ENCODE measurements at places on chromosomes 2 and 18. TPM values are rescaled to one million over a fixed set of nuclear protein-coding genes. Genes with fewer than 3 reads are reported as not detected.
A peak's percentile ranks its signal among the peaks of the same experiment; 100 is the strongest.

DNA sequence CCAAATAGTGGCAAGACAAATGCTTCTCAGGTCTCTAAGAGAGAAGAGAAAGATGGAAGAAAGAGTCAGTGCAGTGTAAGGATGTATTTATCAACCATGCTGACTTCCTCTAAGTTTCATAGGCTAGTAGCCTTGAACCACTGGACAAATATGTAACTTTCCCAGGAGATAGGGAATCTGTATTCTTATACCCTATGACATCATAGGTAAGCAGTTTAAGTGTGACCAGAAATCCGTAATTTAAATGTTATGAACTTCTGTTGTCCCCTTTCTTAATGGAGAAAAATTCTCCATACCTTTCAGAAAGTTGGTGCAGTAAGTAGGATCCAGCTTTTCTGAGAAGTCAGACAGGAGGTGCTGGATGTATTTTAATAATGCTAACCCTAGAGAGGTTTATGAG, 256.2 kb downstream of the LNPK start:
- DNase-seq: no peak

DNA sequence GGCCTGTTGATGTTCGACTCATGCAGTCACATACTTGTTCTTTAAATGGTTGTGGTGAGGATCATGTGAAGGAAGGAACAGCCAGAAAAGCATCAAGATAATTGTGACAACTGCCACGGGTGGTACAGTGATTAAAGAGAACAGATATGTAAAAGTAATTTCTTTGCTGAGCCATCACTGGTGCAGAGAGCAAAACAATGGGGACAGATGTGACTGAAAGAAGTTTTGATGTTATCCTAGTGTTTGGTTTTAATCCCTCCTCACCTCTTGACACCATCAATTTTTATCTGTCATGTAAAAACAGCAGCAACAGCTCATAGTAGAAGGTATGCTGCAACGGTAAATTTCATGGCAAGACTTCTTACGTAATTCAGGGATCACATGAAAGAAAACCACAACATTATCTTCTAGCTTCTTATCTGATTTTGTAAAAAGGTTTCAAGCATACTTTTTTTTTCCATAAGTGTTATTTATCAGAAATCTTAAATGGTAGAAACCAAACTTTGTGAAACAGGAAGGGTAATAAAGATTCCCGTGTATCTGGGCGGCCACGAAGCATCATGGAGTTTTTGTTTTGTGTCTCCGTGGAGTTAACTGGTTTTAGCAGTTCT, 65.2 kb downstream of the PLCL1 start:
- DNase-seq: no peak

DNA sequence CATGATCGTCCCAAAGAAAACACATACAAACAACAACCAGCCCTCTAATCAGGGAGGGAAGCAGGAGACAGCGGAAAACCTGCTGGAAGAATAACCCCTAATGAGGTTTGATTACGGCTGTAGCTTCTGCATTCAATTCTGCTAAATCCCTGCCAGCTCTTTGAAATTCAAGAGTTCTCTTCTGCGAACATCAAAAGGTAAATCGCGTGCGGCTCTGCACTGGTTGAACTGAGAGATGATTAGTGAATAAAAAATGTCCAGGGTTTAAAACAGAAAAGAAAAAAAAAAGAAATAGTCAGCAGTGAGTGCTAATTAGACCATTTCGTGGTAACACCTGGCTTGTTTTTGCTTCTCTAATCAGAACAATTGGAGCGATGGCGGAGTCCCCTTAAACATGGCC, 153.0 kb upstream of the CAPN13 start:
- no peak for DNase-seq

- no peak for DNase-seq
Measured at GRCh38 chr2:228628682-228629081, 447.2 kb upstream of the SPHKAP start.

- DNase-seq: no peak
Measured at GRCh38 chr18:36593001-36593400, 235.8 kb downstream of the TPGS2 start.

- peak; percentile 82 for DNase-seq
Measured at GRCh38 chr2:160918906-160919503, 241.2 kb upstream of the TANK start.

GRCh38 chr2:213251618-213252017, 32.6 kb upstream of the SPAG16 start:
- DNase-seq: no peak

DNA sequence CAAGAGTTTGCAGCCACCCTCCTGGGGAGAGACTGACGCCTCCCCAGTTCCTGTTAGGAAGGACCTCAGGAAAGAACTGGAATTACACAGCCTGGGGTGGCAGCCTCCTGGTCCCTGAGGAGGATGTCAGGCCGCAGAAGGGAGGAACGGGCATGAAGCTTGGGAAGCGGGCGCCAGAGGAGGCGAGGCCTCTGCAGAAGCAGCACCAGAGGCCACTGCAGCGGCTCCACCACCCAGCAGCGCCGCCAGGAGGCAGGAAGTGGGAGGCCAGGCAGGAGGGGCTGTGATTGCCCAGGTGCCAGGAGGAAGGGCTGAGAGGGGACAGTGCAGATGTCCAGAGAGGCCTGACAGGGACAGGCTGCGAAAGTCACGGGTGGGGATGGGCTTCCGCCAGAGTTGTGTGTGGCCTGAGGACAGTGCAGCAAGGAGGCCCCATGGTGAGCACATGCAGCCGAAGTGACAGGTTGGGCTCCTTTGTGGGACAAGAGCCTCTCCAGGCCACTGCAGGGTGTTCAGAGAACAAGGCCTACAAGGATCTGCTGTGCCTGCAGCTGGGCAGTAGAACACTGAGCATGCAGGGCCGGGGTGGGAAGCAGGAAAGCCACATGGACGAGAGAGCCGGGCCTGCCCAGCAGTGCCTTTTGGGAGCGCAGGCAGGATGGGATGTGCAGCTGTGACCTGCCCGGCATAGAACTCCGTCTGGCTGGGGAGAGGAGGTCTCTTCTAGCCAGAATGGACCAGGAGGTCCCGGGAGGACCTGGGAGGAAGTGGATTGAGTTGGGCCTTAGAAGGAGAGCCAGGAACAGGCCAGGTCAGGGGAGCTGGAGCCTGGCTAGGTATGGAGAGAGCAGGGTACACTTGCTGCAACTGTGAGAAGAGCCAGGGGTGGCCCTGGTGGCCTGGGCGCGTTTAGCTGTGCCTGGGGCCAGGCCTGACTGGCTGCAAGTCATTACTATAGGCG, 39.1 kb upstream of the ALPP start:
- DNase-seq: no peak

DNA sequence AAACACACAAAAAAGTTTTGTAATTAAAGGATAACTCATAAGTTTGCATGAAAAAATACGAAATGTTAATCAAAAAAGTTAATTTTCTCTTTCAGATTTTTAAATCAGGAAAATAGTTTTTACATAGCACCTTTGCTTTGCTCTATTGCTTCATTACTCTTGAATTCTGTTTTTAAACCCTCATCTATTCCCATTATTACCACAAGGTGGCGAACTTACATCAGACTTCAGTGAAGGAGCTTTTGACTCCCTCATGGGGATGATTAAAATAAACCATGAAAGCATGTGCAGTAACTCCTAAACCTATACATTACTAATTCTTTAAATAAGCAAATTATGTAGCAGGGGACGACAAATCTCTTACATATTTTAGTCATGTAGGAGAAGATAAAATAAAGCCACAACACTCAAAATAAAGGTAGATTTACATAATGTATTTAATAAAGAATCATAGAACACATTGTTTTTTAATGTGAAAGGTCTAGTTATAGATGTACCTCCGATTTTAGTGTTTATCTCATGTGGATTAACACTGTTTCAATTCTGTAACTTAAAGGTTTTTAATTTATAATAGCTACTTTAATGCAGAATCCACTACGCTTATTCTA, 105.2 kb downstream of the NETO1 start:
- no peak for DNase-seq

DNA sequence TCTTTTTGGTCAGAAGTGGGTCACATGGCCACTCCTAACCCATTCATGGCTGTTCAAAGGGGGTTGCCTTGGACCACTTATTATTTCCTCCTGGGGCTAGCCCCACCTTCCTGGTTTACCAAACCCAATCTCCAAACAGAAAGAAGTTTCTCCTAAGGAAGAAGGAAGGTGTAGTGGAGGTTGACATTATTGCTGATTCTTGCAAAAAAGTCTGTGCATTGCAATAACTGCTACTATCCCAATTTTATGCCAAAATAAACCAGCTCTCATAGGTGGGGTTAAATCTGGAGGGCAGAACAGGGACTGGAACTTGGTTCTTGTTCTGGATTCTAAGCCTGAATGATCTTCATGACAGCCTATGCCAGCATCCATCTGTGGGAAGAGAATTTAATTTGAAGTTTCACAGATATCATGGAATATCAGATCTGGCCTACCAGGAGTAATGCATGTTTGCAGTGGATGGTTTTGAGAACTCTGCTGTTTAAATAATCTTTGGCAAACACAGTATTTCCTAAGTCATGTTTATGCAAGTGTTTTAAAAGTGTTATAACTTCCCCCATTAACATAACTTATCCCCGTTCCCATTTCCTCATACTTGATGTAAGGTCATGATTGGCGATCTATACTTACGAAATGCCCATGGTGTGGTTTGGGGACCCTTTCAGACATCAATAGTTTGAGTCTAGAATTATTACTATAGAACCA, 11.9 kb downstream of the ANXA4 start:
- no peak for DNase-seq

DNA sequence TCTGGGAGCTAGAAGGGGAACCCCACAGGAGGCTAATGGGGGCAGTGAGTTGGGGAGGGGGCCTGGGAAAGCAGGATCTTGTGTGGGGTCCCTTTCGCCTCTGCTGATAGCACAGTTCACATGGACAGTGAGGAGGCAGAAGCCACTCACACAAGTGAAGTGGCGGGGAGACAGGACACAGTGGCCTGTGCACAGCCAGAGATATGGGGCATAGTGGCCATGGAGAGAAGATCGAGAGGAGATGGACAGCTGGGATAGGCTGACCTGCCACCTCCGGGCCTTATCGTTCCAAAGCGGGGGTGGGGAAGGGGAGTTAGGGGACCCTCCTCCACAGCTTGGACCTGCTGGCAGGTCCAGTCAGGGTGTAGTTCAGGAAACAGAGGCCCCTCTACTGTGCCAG, 69.8 kb upstream of the EDAR start:
- DNase-seq: no peak

DNA sequence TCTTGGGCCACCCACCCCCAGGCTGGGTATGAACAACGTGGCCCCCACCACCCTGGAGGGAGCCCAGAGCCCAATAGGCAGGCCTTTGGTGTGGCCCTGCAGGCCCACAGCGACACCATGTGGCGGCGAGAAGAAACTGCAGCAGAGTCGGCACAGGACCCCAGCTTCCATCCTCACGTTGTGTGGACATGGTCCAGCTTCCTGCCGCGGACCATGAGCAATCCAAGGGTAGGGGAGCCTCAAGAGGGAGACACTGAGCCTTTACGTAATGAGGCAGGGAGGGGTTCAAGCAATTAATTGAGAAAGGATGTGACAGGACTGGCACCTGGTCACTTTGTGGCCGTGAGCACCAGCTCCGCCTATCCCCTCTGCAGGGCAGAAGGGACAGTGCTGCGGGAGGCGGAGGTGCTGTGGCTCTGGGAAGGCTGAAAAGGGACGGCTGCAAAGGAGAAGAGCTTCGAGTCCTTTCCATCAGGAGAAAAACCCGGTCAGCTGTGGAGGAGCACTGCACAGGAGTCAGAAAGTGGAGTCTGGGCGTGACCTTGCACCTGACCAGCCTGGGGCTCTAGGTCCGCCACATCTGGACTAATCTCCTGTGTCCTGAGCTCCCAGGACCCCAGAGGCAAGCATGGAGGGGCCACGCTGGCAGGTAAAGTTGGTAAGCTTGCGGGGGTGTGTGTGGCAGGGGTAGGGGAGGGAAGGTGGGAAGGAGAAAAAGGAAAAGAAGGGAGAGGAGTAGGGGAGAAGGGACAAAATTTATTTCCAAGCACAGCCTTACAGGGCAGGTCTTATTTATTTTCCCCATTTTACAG, 44.9 kb downstream of the TMEM37 start:
- peak; percentile 80 for DNase-seq

DNA sequence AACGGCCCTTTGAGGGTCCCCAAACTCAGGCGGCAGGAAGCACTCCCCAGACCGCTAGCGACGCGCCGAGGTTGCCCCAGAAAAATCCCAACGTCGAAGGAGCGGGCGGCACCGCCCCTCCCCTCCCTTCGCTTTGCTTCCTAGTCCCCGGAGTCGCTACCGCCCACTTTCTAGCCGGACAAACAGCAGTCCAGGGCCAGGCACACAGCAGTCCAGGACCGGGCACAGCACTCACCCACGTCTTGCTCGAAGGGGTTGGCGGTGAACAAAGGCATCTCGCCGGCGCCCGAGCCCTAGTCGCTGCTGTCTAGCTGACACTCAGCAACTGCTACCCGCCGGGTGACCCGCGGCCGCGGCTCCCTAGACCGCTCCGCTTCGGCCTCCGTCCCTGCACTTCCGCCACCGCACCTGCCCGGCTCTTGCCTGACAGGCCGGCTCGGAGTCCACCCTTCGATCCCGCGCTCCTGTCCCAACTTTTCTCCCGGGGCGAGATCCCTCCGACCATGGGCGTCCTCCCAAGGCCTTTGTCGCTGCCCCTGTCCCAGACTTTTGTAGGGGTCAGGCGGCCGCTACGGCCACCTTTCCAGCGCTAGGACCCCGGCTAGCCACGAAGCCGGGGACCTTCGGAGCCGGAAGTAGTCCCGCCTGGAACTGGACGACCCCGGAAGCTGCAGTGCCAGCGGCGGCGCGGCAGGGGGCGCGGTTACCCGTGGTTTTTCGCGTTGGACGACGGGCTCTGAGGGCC, at the start of gene STAM2:
Gene STAM2, minus strand, starts transcription at position 396 of the 745 bp plus-strand sequence. Its CDS starts 121 bp downstream, at position 275.
- DNase-seq: peak; percentile 98

DNA sequence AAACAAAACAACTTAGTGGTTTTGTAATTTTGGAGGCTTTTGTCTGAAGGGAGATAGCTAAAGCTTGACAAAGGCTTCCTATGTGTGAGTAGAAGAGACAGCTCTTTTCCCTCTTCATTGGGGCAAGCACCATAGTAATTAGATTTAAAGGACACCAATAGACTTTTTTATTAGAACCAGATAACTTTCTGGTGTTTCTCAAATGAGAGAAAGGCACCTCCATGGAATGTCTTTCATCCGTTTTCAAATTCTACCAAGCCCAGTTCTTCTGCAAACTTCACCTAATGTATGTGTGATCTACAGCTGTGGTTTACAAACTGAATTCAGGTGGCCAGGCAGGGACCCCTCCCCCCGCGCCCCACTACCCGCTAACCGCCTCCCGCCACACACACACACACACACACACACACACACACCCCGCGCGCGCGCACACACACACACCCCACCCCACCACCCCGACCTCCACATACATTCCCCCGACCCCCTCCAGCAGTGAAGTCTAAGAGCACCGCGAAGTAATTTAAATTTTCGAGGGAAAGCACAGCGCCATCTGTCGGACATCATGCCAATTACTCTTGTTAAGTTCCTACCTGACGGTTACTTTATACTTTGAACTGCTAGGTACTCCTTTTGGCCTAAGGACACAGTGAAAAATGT, 31.6 kb upstream of the PPP1R1C start:
- no peak for DNase-seq

- DNase-seq: no peak
Measured at GRCh38 chr2:135317375-135317774, 213.6 kb downstream of the ZRANB3 start.

MYL1 gene
- total RNA-seq: 17.5 TPM

MRPS5 gene
- 69.4 TPM for total RNA-seq

ANKRD30BL gene
- total RNA-seq: not detected

MYOM1 gene
- 878 TPM for total RNA-seq

NTSR2 gene
- not detected for total RNA-seq

TMEM200C gene
- 1.0 TPM for total RNA-seq

IL1R2 gene
- 1.0 TPM for total RNA-seq

VAMP5 gene
- total RNA-seq: 27.9 TPM

SLC11A1 gene
- total RNA-seq: 6.4 TPM

OSBPL1A gene
- total RNA-seq: 49.4 TPM

CNDP1 gene
- not detected for total RNA-seq

C2orf42 gene
- 12.3 TPM for total RNA-seq
